ENCODE measurements at places on chromosomes 7 and 10.

DNA sequence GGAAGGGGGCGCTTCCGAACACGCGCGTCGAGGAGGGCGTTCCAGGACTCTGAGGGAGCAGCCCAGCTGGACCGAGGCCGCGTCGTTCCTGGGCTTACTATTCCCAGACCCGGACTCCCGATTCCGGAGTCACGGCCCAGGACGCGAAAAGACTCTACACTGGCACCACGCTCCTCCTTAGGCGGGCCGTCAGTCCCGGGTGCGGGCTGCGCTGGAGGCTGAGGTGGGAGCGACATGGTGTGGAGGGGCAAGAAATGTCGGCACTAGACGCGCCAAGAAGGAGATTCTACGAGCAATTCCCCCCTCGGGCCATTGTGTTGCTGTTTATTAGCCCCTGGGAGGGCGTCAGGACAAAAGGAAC lies 584 bp upstream of the RUNDC3B start:
- no peak for DNase-seq

DNA sequence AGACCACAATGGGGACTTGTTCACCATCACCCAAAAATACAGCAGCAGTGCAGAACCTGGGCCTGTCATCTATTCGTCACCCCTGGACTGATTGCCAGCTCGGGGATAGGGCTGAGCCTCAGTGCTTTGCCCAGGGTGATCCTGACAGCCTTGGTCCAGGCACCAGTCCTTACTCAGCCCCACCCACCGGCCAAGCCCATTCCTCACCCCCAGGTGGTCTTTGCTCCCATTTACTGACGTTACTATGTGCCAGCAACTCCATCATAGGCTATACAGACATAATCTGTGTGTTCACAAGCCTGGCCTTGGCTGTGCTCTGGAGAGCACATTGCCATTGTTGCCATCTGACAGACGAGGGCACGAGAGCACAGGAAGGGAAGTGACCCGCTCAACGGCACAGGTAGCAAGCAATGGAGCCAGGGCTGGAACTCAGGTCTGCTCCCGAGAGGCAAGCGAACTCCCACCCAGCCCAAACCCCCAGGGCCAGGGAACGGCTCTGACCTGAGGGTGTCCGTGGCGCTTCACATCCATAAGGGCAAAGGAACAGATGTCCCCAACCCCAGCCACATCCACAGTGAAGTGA lies 6.8 kb downstream of the ATG9B start:
- DNase-seq, result no peak

GRCh38 chr10:101778781-101779543 lies 3.0 kb upstream of the FGF8 start:
- no peak for DNase-seq

GRCh38 chr7:93117327-93117726 lies 452 bp downstream of the SAMD9 start:
- no peak for DNase-seq
